ENCODE measurements at places on chromosomes 1 and 21.

DNA sequence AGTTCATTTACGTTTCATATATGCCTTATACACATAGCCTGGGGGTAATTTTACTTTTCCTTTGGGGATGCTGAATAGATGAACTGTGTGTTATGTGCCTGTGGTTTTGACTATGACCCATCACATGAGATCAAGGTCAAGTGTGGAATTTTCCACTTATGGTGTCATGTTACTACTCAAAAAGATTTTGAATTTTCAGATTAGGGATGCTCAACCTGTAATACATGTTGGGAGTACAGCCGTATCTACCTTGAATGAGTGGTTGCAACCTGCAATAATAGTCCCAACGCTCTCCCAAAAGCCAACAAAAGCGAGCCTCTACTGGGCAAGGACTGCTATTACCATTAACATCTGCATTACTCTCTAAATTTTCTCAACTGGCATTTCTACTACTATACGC, 68.5 kb upstream of the SDC3 start:
- no peak for DNase-seq

DNA sequence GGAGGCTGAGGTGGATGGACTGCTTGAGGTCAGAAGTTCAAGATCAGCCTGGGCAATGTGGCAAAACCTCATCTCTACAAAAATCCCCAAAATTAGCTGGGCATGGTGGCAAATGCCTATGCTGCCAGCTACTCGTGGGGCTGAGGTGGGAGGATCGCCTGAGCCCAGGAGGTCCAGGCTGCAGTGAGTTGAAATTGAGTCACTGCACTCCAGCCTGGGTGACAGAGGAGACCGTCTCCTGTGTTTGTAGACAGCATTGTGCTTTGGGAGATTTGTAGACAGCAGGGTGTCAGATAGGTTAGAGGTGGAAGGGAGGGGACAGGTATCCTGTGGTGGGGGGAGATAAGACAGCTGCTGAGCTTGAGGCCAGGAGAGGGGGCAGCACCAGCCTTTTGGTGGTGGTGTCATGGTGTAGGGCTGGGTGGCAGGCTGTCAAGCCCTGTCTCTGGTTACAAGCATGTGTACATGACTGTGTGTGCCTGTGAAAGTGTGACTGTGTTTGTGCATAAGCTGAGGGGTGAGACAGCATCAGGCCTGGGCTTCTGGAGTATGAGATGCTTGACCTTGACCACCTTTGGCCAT, 15.2 kb downstream of the PPFIA4 start:
- no peak for DNase-seq

DNA sequence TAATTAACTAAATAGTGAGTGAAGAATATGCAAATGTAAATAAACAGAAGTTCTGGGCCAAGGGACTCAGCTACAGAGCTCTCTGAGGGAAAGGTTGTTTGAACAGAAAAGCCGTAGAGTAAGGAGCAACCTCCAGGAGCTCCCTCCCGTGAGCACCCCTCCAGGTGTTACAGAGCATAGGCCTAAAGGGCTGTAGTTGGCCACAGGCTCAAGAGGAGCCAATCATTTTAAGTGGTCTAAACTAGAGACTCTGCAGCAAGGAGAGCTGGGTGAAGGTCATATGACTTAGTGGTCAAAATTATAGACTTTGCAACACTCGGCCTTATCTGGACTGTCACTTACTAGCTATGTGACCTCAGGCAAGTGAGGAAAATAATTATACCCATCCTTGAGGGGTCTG, 19.1 kb upstream of the RXRG start:
- no peak for DNase-seq

GRCh38 chr1:31020007-31020790, 45.3 kb downstream of the PUM1 start:
- no peak for DNase-seq

- no peak for DNase-seq
These were observed 905 bp downstream of the LIX1L start for GRCh38 chr1:145956781-145957442.

- no peak for DNase-seq
These were observed 1.2 kb upstream of the LUZP1 start for GRCh38 chr1:23169727-23170335.

DNA sequence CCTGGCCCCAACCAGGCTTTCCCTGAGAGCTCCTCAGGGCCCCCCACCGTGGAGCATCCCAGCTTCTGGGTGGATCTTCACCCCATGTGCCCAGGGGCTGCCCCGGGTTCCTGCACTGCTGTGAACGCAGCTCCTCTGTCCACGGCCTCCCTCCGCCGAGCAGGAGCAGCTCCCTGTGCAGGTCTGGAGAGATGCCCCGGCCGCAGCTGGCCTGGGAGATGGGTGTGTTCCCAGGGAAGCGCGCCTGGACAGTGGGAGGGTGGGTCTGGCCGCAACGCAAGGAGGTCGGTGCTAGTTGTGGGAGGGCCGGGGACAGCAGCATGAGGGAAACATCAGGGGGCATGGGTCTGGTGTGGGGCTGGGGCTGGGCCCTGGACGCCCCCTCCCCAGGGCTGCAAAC, 71.3 kb downstream of the MORN1 start:
- no peak for DNase-seq

GRCh38 chr1:197277166-197277565, 9.1 kb downstream of the CRB1 start:
- DNase-seq = no peak

- no peak for DNase-seq
These were observed 446.8 kb downstream of the USP25 start for GRCh38 chr21:16176570-16176969.
